ENCODE measurements at places on chromosomes 1 and 21.
A peak's percentile ranks its signal among the peaks of the same experiment; 100 is the strongest.

DNA sequence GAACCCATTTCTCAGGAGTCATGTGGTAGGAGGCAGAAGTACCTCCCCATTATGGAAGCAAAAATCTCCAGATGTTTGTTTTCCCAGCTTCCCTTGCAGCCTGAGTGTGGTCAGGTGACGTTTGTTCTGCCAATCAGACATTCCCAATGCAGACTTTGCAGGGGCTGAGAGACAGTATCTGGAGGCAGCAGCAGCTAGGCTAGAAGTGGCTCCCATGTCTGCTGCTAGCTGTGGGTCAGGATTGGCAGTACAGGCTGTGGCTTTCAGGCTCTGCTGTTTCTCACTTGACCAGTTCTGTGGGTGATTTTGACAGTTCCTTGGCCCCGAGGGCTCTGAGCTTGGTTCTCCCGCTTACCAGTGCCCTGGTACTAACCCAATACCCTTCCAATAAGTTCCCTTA, 58.6 kb upstream of the NBPF3 start:
- DNase-seq, result peak; percentile 14

DNA sequence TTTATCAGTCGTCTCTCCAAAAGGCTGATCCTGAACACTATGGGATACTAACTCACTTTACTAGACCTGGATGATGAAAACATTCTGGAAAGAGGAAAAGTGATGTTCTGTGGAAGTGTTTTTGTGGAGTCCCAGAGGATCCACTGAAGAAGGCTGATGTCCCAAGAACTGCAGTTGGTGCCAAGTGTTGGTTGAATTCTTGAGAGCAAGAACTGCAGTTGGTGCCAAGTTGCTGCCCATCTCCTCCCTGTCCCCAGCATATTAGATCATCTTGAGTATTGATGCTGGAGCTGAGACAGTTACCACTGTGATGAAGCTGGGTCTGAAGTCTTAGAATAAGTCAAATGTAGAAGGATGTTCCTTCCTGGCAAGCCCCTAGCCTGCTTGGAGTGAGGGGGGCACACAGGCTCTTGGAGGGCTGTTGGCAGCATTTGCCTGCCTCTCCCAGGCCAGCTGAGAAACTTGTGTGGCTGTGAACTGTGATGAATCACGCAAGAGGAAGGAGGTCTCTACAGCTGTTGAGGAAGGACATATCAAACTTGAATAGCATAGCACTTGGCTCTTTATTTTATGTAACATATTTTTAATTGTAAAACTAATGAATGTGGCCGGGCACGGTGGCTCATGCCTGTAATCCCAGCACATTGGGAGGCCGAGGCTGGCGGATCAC, 48.1 kb downstream of the DNAJC6 start:
- peak; percentile 22 for DNase-seq

DNA sequence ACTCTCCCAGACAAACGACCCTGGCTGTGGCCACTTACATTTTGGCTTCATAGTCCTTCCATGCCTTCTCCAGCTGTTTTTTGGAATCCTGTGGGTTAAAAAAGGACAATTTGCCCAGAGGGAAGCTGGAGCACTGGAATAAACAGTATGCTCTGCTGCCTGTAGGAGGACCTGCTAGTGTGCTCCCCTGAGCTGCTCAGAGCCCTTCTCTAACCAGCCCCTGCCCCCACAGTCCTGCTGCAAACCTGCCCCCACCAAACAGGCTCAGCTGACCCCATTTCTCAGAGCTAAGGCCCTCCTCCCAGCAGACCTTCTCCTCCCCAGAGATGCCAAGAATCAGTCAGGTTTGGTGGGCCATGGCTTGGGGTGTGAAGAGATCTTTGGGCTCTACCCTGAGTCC, 26.9 kb upstream of the TCEA3 start:
- DNase-seq, result no peak

DNA sequence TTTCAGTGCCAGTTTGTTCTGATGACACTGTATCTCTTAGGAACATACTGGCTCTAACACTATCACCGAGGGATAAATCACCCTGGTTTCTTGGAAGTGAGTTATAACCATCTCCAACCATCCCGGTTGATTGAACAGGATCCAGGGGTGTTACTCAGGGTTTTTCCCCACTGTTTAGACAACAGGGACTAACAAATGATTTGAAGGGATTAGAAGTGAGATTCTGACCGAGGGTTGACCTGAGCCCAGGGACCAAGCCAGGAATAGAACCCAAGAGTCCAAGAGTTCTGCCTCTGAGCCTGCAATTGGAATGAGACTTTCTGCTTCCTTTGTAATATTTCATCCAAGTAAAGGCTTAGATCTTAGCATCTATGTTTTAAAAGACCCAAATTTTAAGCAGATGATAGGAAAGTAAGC, 154.0 kb downstream of the DHRS3 start:
- DNase-seq, result no peak

Measured in common myeloid progenitor, CD34-positive (primary cell).